Activated CD8-positive, alpha-beta T cell treated with anti-CD3 and anti-CD28 coated beads, Interleukin-2, amount 10 ng/mL, durations not matched to agents 7 days and 5 days (primary cell): ENCODE measurements at places on chromosomes 2 and 18. TPM values are rescaled to one million over a fixed set of nuclear protein-coding genes. Genes with fewer than 3 reads are reported as not detected.

The LRRC30 gene
- not detected for total RNA-seq

The TMEM37 gene
- not detected for total RNA-seq

The SPATS2L gene
- 45.5 TPM for total RNA-seq

The PCARE gene
- total RNA-seq: not detected

The ASXL3 gene
- not detected for total RNA-seq
